ENCODE measurements at places on chromosomes 3 and 15.

GRCh38 chr3:188589071-188589470 lies 435.1 kb downstream of the LPP start:
- no peak for DNase-seq

- DNase-seq = no peak
Measured at GRCh38 chr15:28098360-28098765, 752 bp downstream of the OCA2 start.

DNA sequence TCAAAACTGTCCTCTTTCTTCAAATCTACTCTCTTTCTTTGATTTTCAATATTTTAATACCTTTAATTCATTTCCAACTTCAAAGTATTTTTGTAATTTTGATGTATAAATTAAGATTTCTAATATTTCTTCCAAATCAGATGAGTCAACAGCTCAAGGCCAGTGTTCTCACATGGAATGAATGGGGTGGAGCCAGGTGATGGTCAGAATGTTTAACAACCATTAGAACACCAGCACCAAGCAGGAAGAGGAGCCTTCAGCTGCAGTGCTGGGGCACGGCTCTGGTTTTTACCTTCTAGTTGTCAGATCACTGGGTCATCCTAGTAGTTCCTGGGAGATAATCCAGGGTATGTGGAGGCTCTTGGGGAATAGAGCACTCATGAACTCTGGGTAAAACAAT lies 494.5 kb upstream of the PDZRN3 start:
- no peak for DNase-seq

DNA sequence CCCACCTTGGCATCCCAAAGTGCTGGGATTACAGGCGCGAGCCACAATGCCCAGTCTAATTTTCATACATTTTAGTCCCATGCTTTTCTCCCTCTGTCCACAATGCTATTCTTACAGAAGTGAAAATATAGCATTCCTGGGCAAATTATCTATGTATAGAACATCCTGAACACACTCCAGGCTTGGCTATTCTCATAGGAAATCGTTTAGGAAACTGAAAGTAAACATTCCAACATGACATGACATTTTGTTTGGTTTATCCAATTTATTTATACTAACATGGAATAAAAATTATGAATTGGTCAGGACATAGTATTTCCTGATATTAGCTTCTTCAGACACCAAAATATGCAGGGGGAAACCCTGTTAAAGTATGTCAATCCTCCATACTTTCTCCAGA lies 52.6 kb downstream of the SYNM start:
- DNase-seq = no peak

GRCh38 chr3:52615166-52615565 lies 70.5 kb downstream of the PBRM1 start:
- no peak for DNase-seq

DNA sequence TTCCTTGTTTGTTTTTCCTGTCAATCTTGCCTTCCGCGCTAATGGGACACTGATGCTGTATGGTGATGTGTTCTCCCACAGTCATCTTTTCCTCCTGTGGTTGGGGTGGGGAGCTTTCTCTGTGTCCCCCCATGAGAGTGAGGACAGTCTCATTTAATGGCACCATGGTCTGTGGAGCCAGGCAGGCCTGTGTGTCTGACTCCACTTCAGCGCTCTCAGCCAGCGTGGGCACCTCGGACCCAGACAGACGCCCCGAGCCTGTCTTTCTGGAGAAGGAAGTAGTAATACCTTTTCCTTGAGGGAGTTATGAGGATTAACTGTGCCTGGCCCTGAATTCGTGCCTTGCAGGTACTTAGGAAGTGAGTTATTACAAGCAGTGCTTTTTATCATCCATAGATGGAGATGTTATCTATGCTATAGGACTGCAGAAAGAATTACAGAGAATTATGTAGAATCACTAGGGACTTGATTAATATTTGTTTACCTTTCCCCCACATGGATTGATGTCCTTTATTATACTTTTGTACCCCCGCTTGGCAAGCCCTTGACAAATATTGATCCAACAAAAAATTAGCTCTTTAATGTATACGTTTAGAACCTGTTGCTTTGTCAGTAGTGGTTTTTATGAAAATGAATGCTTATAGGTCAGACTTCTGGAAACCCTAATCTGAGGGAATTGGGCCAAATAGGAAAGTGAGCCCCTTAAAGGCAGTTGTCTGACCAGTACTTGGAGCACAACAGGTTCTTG lies 152.4 kb downstream of the PGPEP1L start:
- no peak for DNase-seq

- DNase-seq = no peak
Measured at GRCh38 chr3:159082519-159082918, 280.7 kb downstream of the MFSD1 start.

DNA sequence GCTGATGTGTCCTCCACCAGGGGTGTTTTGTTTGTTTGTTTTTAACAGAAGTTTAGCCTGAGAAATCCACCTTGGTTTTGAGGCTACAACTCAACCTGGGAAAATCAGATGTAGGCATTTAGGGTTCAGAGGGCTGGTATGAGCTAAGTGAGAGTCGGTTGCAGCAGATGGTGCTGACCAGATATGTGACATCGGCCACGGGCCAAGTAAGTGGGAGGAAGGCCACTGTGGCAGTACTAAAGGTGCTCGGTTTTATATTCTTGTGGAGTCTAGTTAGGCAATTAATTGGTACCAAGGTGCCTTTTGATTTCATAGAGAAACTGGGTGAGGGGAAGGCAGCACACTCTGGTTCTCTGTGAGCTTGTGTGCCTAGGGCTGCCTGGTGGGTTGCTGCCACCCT lies 10.5 kb downstream of the MTMR14 start:
- no peak for DNase-seq

GRCh38 chr3:48400824-48401433 lies 28.9 kb downstream of the FBXW12 start:
- peak; percentile 79 for DNase-seq

GRCh38 chr3:30657914-30658313 lies 51.5 kb downstream of the TGFBR2 start:
- DNase-seq = no peak

- DNase-seq = no peak
Measured at GRCh38 chr15:31799319-31799714, 231.0 kb upstream of the CHRNA7 start.

GRCh38 chr3:65928110-65928509 lies 110.6 kb downstream of the MAGI1 start:
- no peak for DNase-seq

- DNase-seq = no peak
Measured at GRCh38 chr3:9970020-9970652, 16.5 kb downstream of the EMC3 start.

- no peak for DNase-seq
Measured at GRCh38 chr3:42403737-42404136, 6.7 kb downstream of the LYZL4 start.

- no peak for DNase-seq
Measured at GRCh38 chr3:196886144-196886543, 18.4 kb downstream of the SENP5 start.

DNA sequence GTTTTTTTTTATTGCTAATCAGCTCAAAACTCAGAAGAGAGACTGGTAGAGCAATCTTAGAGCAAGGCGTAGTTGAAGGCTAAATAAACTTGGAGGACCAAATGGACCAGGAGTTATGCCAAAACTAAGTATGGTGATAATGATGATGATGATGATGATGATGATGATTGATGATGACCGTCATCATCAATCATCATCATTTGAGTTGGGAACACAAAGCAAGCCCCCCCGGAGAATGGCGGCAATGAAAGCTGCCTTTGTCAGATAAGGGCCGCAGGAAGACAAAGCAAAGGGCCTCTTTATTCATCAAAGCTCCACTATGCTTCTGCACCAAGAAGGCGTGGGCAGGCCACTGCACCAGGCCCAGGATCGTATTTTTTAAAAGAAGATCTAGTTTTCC lies 82.1 kb upstream of the RAD18 start:
- no peak for DNase-seq

- DNase-seq = no peak
Measured at GRCh38 chr3:150237490-150237889, 170.6 kb upstream of the TSC22D2 start.

DNA sequence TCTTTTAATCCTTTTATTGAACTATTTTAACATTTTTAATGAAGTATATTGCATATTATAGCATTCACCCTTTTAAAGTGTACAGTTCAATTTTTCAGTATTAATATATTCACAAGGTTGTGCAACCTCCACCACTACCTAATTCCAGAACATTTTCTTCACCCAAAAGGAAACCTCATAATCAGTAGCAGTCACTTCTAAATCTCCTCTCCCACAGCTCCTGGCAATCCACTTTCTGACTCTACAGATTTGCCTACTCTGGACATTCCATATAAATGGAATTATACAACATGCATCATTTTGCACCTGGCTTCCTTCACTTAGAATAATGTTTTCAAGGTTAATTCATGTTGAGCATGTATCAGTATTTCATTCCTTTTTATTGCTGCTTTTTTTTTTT lies 55.0 kb upstream of the HRH1 start:
- no peak for DNase-seq

DNA sequence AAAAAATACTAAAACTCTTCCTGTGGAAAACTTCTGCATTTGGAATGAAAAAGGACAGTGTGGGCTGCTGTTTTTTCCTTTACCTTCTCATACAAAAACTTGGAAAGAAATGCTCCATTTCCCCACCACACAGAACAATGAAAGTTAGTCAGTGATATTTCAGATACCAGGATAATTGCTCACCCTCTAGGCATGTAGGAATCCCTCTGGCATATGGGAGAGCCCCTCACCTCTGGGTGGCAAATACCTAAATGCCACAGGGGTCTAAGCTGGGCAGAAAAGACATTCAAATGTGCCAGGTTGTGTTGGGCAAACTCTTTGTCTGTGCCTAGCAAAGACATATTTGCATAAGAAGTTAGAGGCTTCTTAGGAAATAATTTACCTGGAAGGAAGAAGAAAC lies 560.3 kb upstream of the NR2F2 start:
- no peak for DNase-seq

DNA sequence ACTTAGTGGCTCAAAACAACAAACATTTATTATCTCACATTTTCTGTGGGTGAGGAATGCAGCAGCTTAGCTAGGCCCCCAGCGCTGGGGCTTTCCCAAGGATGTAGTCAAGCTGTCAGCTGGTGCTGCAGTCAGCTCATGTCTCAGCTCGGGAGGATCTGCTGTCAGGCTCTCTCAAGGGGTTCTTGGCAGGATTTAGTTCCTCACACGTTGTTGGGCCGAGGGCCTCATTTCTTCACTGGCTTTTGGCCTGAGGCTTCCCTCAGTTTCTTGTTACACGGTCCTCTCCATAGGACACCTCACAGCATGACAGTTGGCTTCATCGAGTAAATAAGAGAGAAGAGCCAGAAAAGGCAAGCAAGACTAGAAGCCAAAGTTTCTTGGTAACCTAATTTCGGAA lies 13.7 kb upstream of the U2SURP start:
- DNase-seq = no peak

DNA sequence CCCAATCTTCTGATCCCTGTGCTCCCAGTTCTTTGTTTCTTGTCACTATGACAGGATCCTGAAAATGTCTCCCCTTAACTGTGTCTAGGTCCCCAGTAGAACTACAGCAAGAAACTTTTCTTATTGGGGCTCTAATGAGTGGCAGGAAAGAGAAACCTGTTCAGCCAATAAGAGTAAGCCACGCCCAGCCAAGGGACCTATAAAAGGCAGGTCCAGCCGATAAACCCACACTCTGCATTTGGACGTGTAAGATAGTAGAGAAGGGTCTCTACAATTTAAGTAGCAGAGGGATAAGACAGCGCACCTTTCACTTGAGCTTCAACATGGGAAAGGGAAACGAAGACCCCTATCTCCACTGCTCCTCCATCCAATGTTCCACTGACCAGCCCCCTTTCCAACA lies 149.9 kb downstream of the LMLN start:
- DNase-seq = no peak

GRCh38 chr15:25327686-25328085 lies 111.1 kb downstream of the UBE3A start:
- DNase-seq = no peak

GRCh38 chr3:33057320-33058298 lies 39.3 kb downstream of the GLB1 start:
- DNase-seq = no peak

DNA sequence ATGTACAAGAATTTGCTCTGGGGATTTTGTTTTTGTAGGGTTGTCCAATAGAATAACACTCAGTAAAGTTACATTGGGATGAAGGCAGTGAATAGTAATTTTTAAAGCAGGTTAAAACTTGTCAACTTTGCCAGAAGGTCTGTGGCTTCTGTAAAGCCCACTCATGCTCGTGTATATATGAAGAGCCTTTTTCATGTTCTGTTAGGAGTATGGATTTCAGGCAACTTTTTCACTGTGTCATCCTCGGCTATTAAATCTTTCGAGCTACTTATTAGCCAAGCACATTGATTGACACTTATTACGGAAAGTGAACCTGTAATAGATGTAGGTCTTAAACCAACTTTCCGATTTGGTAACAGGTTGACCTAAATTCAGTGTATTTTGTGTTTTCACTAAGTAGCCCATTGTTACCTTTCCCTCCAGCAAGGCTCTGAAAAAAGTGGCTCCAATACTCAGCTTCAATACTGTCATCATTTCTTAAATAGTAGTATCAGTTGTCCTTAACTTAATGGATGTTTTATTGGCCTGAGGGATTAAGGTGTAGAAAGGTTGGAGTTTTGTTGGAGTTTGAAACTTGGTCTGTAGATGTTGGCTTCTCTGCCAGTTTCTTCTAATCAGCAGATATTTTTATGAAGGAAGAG lies 1.7 kb downstream of the PAK2 start:
- DNase-seq = no peak

DNA sequence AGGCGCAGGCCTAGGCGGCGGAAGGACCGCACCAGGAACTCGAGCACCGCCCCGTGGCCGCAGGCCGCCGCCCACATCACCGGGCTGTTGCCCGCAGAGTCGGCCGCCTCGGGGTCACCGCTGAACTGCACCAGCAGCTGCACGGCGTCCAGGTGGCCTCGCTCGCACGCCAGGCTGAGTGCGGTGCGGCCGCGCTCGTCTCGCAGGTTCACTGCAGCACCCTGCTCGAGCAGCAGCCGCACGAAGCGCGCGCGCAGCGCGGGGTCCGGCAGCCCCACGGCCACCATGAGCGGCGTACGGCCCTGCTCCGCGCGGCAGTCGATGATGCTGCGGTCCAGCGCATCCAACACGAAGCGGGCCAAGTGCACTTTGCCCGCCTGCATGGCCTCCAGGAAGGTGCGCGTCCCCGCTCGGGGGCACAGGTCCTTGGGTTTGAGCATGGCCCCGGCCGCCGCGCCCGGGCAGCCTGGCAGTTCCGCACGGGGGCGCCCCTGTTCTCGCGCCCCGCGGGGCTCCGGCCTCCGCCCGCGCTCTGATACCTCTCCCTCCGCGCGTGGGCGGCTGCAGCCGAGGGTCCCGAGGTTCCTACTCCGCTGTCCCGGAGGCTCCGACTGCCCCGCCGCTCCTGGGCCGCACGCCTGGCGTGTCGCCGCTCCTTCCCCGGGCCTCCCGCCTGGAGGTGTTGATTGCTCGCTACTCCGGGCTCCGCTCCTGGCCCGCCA lies 556 bp downstream of the ANKRD63 start:
- peak; percentile 71 for DNase-seq

GRCh38 chr15:74176262-74177214 lies 3.0 kb downstream of the ISLR start:
- DNase-seq = no peak

All from GM12892 (cell line).